IPS DF 6.9 (cell line): ENCODE measurements at places on chromosomes 3 and 15.

GRCh38 chr3:158659454-158660237, 12.8 kb downstream of the LXN start:
- no peak for DNase-seq
- no peaks in the 10 kb centered on the region for H3K27me3 ChIP-seq
- no peaks in the 10 kb centered on the region; the same call in 1 of the 2 replicates for H3K36me3 ChIP-seq
- H3K27ac ChIP-seq = no peak overlapping the region
- no peaks in the 10 kb centered on the region for H3K4me1 ChIP-seq
- no peak overlapping the region for H3K4me3 ChIP-seq

- no peak for DNase-seq
- H3K27me3 ChIP-seq = no peaks in the 10 kb centered on the region
- no peak overlapping the region for H3K27ac ChIP-seq
- H3K36me3 ChIP-seq = peaks cover 12% of the 10 kb centered on the region
- H3K4me1 ChIP-seq = no peaks in the 10 kb centered on the region
Observed at GRCh38 chr3:12507591-12508281, 23.5 kb downstream of the TSEN2 start.

DNA sequence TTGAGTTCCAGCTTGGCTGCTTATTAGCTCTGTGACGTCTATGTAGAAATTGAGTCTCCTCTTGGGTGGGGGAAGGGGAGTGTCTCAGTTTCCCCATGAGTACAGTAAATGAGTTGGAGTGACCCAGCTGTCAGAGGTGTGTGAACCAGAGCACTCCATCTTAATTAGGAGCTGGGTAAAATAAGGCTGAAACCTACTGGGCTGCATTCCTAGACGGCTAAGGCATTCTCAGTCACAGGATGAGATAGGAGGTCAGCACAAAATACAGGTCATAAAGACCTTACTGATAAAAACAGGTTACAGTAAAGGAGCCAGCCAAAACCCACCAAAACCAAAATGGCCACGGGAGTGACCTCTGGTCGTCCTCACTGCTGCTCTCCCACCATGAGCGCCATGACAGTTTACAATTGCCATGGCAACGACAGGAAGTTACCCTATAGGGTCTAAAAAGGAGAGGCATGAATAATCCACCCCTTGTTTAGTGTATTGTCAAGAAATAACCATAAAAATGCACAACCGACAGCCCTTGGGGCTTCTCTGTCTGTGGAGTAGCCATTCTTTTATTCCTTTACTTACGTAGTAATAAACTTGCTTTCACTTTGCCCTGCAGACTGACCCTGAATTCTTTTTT, 222.4 kb downstream of the CACNA2D3 start:
- DNase-seq = no peak
- H3K4me3 ChIP-seq = no peak overlapping the region
- no peaks in the 10 kb centered on the region for H3K27me3 ChIP-seq
- no peak overlapping the region for H3K27ac ChIP-seq
- no peaks in the 10 kb centered on the region for H3K36me3 ChIP-seq
- H3K4me1 ChIP-seq = peaks cover 1% of the 10 kb centered on the region; the same call in 1 of the 2 replicates

DNA sequence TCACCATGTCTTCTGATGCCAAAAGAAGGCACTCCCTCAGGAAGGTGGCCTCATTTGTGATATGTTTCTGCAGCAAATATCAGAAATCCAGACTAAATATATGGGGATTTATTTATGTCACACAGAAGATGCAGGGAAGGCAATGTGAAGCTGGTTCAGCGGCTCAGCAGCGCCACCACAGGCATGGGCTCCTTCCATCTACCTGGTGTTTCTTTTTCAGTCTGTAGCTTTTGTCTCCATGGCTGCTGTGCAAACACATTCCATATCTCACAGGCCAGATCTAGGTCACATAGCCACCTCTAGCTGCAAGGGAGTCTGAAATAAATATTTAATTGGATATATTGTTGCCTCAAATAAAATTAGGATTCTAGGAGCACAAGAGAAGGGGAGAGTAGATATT, 502.1 kb upstream of the IL12A start:
- no peaks in the 10 kb centered on the region for H3K27me3 ChIP-seq
- no peaks in the 10 kb centered on the region for H3K36me3 ChIP-seq
- H3K4me3 ChIP-seq = no peak overlapping the region
- no peaks in the 10 kb centered on the region for H3K4me1 ChIP-seq
- no peak overlapping the region for H3K27ac ChIP-seq

- H3K36me3 ChIP-seq = no peaks in the 10 kb centered on the region
- no peak overlapping the region for H3K4me3 ChIP-seq
- no peaks in the 10 kb centered on the region for H3K4me1 ChIP-seq
- H3K27ac ChIP-seq = no peak overlapping the region
Observed at GRCh38 chr3:146449613-146450012, 19.7 kb downstream of the PLSCR2 start.

DNA sequence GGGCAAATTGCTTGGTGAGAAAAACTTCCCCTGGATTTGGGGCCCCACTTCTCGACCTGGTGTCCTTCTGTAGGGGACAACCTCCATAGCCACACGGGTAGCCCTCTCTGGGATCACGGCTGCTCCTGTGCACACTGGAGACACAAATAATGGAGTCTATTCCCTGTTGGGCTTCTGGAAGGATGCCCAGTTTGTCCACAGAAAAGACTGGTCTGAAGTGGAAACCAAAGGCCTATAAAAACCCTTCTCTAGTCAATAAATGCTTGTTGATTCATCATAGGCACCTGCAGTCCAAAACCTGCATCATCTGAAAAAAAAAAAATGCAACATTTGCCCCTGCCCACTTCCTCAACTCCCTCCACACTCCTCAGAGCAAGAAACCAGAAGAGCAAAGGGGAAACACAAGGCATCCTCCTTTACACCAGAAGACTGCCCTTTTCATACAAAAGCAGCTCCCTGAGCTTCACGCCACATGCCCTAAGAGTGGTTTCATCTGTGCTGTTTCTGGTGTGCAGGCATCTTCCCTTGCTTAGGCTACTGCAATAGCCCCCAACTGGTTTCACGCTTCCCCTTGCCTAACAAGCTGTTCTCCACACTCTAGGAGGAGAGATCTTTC, 36.3 kb downstream of the SRGAP3 start:
- no peak overlapping the region for H3K27ac ChIP-seq
- H3K36me3 ChIP-seq = no peaks in the 10 kb centered on the region
- no peaks in the 10 kb centered on the region for H3K27me3 ChIP-seq
- H3K4me3 ChIP-seq = no peak overlapping the region
- H3K4me1 ChIP-seq = no peaks in the 10 kb centered on the region
- DNase-seq = no peak

DNA sequence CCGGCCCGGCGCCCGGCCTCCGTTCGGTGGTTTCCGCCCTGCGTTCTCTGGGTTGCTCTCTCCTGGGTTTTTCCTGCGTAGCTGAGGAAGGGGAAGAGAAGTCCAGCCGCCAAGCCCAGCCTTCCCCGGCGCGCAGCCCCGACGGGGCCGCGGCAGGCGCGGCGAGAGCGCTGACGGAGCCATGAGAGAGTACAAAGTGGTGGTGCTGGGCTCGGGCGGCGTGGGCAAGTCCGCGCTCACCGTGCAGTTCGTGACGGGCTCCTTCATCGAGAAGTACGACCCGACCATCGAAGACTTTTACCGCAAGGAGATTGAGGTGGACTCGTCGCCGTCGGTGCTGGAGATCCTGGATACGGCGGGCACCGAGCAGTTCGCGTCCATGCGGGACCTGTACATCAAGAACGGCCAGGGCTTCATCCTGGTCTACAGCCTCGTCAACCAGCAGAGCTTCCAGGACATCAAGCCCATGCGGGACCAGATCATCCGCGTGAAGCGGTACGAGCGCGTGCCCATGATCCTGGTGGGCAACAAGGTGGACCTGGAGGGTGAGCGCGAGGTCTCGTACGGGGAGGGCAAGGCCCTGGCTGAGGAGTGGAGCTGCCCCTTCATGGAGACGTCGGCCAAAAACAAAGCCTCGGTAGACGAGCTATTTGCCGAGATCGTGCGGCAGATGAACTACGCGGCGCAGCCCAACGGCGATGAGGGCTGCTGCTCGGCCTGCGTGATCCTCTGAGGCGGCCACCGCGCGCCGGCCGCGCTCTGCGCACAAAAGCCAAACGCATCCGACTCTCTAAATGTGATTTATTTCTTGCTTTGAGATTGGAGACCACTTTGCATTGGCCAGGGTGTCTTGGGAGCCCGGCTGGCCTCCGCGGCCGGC, 727 bp downstream of the RAP2B start:
- H3K4me1 ChIP-seq = no peaks in the 10 kb centered on the region
- no peak for DNase-seq
- no peaks in the 10 kb centered on the region for H3K36me3 ChIP-seq
- no peak overlapping the region for H3K27ac ChIP-seq
- H3K27me3 ChIP-seq = no peaks in the 10 kb centered on the region
- peak overlapping the region; percentile 97 for H3K4me3 ChIP-seq

GRCh38 chr15:34708422-34708821, 46.4 kb downstream of the GJD2 start:
- H3K4me1 ChIP-seq = no peaks in the 10 kb centered on the region
- no peak overlapping the region for H3K4me3 ChIP-seq
- H3K27me3 ChIP-seq = no peaks in the 10 kb centered on the region
- DNase-seq = no peak

DNA sequence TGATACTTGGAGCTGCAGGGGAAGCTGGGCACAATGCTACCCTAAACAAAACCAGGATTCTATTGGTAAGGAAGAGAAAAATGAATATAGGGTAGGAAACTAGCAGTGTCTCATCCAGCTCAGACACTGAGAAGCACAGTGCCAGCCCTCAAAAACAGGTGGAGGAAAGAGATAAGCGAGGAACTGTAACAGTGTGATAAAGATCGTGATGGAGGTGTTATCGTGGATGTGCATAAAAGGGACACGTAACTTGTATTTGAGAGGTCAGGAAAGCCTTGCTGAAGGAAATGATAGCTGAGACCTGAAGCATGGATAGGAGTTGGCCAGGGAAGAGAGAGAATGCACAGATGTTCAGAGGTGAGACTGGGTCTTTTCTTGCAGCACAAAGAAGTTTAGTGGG, 27.4 kb downstream of the MIX23 start:
- no peak for DNase-seq
- no peaks in the 10 kb centered on the region for H3K27me3 ChIP-seq
- no peak overlapping the region for H3K27ac ChIP-seq
- no peaks in the 10 kb centered on the region for H3K4me1 ChIP-seq

- no peaks in the 10 kb centered on the region for H3K36me3 ChIP-seq
- no peaks in the 10 kb centered on the region for H3K27me3 ChIP-seq
- H3K4me3 ChIP-seq = no peak overlapping the region
Observed at GRCh38 chr3:10426346-10427220, 78.8 kb downstream of the ATP2B2 start.

DNA sequence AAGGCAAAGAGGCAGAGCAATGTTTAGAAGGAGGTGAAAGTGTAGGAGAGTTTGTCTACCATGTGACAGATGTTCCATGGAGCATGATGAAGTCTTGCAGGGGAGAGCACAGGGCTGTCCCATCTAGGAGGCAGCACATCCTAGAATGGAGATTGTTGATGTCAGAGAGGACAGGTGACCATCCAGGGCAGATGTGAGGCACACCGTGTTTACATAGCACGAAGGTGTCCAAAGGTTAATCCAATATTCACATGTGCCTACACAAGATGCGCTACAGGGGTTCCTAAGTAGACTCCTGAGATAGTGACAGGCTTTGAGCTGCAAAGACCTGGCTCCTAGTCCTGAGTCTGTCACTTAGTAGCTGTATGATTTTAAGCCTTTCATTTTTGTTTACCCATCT, 219.3 kb upstream of the SLCO3A1 start:
- DNase-seq = no peak
- H3K27ac ChIP-seq = no peak overlapping the region
- no peak overlapping the region for H3K4me3 ChIP-seq
- H3K36me3 ChIP-seq = no peaks in the 10 kb centered on the region
- no peaks in the 10 kb centered on the region for H3K27me3 ChIP-seq
- H3K4me1 ChIP-seq = no peaks in the 10 kb centered on the region

- no peak overlapping the region for H3K4me3 ChIP-seq
- no peaks in the 10 kb centered on the region for H3K27me3 ChIP-seq
- H3K4me1 ChIP-seq = peaks cover 2% of the 10 kb centered on the region; the same call in 1 of the 2 replicates
- no peak for DNase-seq
- H3K36me3 ChIP-seq = no peaks in the 10 kb centered on the region
Observed at GRCh38 chr3:183911763-183912506, 27.3 kb upstream of the PARL start.

DNA sequence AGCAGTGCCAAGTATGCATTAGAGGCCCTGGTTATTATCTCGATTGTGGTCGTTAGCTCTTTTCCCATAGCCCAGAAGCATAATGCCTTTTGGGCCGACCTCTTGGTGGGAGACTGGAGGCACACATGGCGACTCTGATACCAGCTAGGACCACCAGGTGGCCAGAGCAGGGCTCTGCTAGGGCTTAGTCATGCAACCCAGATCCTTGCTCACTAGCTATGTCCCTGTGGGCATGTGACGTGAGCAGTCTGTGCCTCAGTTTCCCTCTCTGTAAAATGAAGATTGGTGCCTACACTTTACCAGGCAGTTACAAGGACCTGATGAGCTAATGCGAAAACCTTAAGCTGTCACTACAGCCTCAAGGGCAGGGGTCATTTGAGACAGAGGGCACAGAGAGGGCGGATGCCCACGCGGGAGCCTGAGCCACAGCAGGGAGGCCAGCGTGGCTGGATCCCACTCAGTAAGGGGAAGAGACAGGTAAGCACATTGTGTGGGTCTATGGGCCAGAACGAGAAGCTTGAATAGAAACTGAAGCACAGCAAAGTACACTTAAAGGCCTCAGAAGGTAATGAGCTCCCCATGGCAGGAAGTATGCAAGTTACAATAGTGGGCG, 8.8 kb downstream of the KLF15 start:
- H3K36me3 ChIP-seq = peaks cover 11% of the 10 kb centered on the region
- H3K27ac ChIP-seq = no peak overlapping the region
- no peaks in the 10 kb centered on the region for H3K27me3 ChIP-seq
- no peak overlapping the region for H3K4me3 ChIP-seq

GRCh38 chr3:152391671-152392070, 122.9 kb downstream of the MBNL1 start:
- H3K4me3 ChIP-seq = no peak overlapping the region
- 0 out of 2 replicates have a peak, but pooled peaks cover 1% of the 10 kb centered on the region for H3K4me1 ChIP-seq
- no peaks in the 10 kb centered on the region for H3K36me3 ChIP-seq
- H3K27ac ChIP-seq = no peak overlapping the region
- DNase-seq = no peak
- H3K27me3 ChIP-seq = no peaks in the 10 kb centered on the region

GRCh38 chr3:159417761-159418160, 570.9 kb upstream of the IL12A start:
- H3K4me1 ChIP-seq = no peaks in the 10 kb centered on the region
- H3K4me3 ChIP-seq = no peak overlapping the region
- DNase-seq = no peak
- no peaks in the 10 kb centered on the region for H3K36me3 ChIP-seq
- no peaks in the 10 kb centered on the region for H3K27me3 ChIP-seq

DNA sequence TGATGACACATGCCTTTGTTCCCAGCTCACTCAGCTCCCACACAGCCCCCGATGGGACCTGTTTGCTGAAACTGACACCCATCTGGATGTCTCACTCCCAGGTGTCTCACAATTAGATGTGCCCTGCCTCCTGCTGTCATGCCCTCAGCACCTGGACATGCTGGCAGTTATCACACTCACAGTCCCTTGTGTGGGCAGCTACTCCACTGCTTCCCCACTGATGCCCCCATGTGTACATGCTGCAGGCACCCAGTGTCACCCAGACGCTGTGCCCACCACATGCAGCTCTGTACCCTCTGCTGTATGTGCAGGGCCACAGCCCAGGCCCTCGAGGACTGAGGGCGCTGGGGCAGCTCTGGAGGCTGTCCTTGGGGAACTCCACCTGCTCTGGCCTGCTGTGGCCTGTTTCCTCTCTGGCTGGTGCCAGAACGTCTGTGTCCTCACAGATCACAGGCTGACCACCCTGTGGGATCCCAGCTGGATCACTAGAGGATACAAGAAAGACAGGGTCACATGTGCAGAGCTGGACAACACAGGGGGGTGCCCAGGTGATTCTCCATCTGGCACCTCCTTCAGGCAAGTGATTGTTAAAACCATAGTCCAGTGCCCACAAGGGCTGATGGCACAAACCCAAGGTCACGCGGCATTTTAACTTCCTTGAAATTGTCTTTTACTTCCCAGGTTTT, 14.0 kb downstream of the C3orf22 start:
- H3K4me1 ChIP-seq = peaks cover 5% of the 10 kb centered on the region
- H3K27ac ChIP-seq = no peak overlapping the region
- H3K4me3 ChIP-seq = no peak overlapping the region
- H3K36me3 ChIP-seq = no peaks in the 10 kb centered on the region; the same call in 1 of the 2 replicates
